ENCODE measurements at places on chromosomes 11 and 22. TPM values are rescaled to one million over a fixed set of nuclear protein-coding genes. Genes with fewer than 3 reads are reported as not detected.

DNA sequence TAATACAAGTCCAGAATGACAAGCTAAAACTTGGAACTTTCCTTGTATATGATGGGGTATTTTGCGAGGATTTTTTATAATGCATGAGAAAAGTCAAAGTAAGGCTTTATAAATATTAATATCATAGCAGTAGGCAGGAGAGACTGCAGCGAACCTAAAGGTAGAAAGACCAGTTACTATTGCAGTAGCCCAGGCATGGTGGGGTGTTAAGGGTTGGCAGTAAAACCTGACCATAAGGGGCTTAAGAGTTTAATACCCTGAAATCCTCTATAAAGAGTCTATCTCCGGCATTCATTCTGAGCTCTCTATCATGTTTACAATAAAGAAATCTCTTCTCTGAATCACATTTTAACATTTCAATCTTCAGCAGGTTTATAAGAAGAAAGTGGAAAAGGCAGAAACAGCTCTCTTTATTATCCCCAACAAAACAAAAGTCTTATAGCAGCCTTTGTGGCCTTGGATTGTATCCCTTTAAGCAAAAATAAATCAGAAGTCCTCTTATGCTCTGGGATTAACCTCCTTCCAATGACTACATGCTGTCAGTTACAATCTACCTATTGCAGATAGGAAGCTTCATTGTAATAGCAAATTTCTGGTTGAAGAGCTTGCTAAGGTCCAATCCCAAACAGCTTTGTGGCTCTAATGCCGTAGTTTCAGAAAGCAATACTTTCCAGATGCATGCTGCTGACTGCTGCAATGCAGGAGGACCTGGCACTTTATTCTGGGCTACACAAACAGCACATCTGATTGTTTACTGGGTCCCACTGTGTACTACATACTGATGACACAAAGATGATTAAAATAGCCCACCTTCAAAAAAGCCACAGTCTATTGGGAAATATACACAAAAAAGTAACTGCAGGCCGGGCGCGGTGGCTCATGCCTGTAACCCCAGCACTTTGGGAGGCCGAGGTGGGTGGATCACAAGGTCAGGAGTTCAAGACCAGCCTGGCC, 45.8 kb downstream of the SIK3 start:
- no peaks in the 10 kb centered on the region for H3K4me1 ChIP-seq
- H3K36me3 ChIP-seq: no peaks in the 10 kb centered on the region
- no peak for DNase-seq
- H3K4me3 ChIP-seq: no peak overlapping the region
- H3K27ac ChIP-seq: no peak overlapping the region

Gene BIK
- 1.7 TPM for total RNA-seq

Gene CLTCL1
- total RNA-seq: 0.20 TPM

- H3K27me3 ChIP-seq: no peaks in the 10 kb centered on the region
- no peaks in the 10 kb centered on the region for H3K36me3 ChIP-seq
- H3K4me3 ChIP-seq: no peak overlapping the region
- no peak overlapping the region for H3K27ac ChIP-seq
- no peaks in the 10 kb centered on the region for H3K4me1 ChIP-seq
Measured at GRCh38 chr11:45468267-45468856, 182.2 kb upstream of the SYT13 start.

GRCh38 chr11:8610532-8611116, 16.6 kb upstream of the STK33 start:
- no peak for DNase-seq
- H3K27ac ChIP-seq: no peak overlapping the region
- peaks cover 2% of the 10 kb centered on the region for H3K36me3 ChIP-seq
- H3K4me3 ChIP-seq: no peak overlapping the region
- H3K4me1 ChIP-seq: no peaks in the 10 kb centered on the region

Gene ABCC8
- not detected for total RNA-seq

Gene USH1C
- total RNA-seq: not detected

Gene BCO2
- 0.81 TPM for total RNA-seq

DNA sequence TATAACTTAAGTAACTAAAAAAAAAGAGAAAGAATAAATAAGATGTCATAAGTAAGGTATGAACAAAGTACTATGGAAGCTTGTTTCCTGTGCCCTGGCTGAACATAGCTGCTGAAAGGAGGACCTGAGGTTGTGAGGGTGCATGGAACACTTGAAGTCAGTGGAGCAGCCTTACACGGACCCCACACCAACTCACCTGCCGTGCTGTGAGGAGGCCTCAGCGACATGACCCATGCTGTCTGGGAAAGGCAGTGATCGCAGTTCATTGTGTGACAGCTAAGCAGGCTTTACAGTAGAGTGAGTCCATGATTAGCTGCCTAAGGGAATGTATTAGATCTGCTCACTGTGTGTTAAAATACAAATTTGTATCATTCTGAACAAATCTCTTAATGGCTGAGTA, 17.6 kb downstream of the RASSF10 start:
- H3K4me3 ChIP-seq: no peak overlapping the region
- H3K4me1 ChIP-seq: no peaks in the 10 kb centered on the region
- peaks cover 2% of the 10 kb centered on the region for H3K27me3 ChIP-seq

- no peak overlapping the region for H3K4me3 ChIP-seq
- no peak overlapping the region for H3K27ac ChIP-seq
- no peaks in the 10 kb centered on the region for H3K4me1 ChIP-seq
Measured at GRCh38 chr11:7973011-7973410, 7.8 kb upstream of the NLRP10 start.

Gene SCO2
- total RNA-seq: 14.6 TPM

DNA sequence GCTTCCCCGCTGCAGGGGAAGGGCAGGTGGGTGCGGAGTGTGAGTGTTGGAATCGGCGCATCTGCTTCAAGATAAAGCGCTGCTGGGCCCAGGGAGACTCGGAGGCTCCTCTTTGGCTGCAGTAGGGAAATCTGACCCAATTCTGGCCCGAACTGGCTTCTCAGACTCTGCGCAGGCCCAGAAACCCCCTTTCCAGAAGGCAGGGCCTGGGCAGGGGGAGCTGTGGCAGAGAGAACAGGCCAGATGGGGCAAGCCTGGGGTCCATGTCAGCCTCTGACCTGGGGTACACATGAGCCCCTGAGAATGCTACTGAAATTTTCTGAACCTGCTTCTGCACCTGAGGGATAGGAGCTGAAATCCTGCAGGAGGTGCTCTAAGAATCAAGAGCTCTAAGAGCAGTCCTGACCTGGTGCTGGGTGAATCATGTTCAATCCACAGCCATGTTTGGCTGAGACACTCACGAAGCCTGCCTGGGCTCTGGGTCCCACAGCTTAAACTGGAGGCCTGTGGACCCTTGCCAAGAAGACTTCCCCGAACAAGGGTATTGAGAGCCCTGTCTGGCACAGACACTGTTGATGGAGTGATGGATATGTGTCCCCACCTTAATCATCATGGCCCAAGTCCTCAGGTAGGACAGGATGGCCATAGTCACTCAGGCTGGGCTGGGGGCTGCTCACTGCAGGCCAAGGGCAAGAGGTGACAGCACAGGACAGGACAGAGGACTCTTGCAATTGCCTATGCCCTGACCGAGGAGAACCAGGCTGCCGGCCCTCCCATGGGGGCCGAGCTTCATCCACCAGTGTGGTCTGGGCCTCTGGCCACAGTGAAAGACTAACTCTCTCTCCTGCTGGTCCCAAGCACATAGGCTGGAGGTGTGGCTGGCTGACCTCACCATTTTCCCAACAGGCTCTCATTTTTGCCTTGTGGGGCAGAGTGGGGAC, 6.9 kb downstream of the RAB3IL1 start:
- peaks cover 2% of the 10 kb centered on the region for H3K27me3 ChIP-seq
- H3K4me1 ChIP-seq: no peaks in the 10 kb centered on the region
- H3K36me3 ChIP-seq: no peaks in the 10 kb centered on the region

Gene OR8D4
- total RNA-seq: not detected

DNA sequence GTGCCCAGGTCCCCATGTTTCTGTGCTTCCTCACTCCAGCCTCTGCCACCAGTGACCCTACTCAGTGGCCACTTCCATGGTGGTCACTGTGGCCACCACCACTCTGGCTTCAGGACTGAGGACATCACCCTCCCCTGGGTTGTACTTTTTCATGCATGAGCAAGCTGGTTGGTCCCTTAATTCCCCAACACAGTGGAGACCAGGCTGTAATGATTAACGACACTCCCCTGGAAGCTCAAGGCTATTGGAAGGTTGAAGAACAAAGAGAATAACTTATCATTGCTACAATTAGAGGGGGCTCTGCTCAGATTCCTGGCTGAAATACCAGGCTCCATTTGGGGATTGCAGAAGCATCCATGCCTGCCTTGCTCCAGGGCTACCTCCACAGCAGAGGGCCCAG, 10.5 kb downstream of the PLAAT4 start:
- peaks cover 46% of the 10 kb centered on the region for H3K36me3 ChIP-seq
- H3K4me3 ChIP-seq: no peak overlapping the region
- H3K27ac ChIP-seq: no peak overlapping the region
- H3K27me3 ChIP-seq: no peaks in the 10 kb centered on the region
- no peak for DNase-seq
- H3K4me1 ChIP-seq: peaks cover 8% of the 10 kb centered on the region

- no peaks in the 10 kb centered on the region for H3K36me3 ChIP-seq
- no peak for DNase-seq
- H3K4me3 ChIP-seq: no peak overlapping the region
- H3K27ac ChIP-seq: no peak overlapping the region
- peaks cover 2% of the 10 kb centered on the region for H3K27me3 ChIP-seq
Measured at GRCh38 chr11:113147249-113147648, 167.1 kb upstream of the TTC12 start.

Gene SLC25A18
- not detected for total RNA-seq

GRCh38 chr11:113373306-113373705, 14.3 kb upstream of the ANKK1 start:
- H3K27me3 ChIP-seq: no peaks in the 10 kb centered on the region
- no peak overlapping the region for H3K4me3 ChIP-seq
- no peak overlapping the region for H3K27ac ChIP-seq

DNA sequence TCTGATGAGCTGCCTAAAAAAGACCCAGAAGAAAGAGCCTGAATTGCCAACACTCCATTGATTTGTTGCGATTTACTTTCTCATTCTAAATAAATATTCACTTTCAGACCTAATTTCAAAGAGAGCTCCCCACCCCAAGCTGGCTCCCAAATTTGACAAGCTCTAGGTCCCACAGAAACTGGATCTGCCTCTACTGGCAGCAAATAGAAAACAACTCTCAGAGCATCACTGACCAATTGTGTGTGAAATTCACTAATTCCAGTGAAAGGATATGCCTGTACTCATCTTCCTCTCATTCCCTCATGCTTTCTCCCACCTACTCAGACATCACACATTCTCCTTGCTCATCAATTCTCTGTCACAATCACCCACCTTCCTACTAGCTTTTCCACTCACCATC, 249.1 kb downstream of the DCDC1 start:
- no peaks in the 10 kb centered on the region for H3K4me1 ChIP-seq
- no peaks in the 10 kb centered on the region for H3K36me3 ChIP-seq
- no peaks in the 10 kb centered on the region for H3K27me3 ChIP-seq
- H3K27ac ChIP-seq: no peak overlapping the region
- no peak for DNase-seq
- no peak overlapping the region for H3K4me3 ChIP-seq

DNA sequence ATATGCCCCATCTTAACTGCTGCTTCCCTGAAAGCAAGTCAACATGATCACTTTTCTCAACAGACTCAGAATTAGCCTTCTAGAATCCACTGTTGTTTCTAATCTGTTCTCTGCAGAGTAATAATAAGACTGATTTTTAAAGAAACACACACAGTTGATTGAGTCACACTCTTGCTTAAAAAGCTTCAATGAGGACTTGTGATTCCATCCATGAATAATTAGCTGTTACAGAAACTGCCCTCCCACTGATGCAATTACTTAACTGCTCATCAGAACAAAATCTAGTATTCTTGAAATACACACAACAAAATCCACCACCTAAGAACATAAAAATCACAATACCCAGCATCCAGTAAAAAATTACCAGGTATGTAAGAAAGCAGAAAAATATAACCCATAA, 100.5 kb upstream of the TIMP3 start:
- no peaks in the 10 kb centered on the region for H3K4me1 ChIP-seq
- no peak overlapping the region for H3K27ac ChIP-seq
- no peak for DNase-seq

Gene OR2AG1
- total RNA-seq: not detected

DNA sequence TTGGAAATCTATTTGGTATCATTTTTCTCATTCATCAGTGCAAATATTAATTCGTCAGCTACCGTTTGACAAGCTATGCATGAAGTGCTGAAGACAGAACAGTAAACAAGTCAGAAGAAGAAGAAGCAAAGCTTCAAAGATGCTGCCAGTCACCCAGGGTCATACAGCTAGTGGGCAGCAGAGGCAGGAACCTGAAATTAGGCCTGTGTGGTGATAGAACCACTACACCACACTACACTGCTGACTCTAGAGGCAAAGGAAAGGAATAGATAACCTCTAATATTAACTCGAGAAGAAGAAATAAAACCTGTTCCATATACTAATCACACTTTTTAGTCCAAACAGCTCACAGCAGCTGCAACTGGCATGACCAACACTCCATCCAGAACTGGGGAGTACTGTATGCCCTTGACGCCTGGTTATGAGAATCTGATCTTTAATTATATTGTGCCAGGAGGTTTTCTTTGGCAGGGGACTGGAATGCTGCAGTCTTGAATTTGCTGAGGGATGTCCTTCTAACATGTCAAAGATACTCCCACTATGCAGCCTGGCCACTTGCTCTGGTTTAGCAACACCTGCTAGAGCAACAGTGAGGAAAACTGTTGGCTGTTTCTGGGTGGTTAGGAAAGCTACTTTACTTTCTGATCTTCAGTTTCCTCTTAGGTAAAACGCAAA, 73.0 kb downstream of the PAK1 start:
- no peaks in the 10 kb centered on the region for H3K27me3 ChIP-seq
- DNase-seq: no peak
- H3K36me3 ChIP-seq: no peaks in the 10 kb centered on the region
- H3K4me3 ChIP-seq: no peak overlapping the region

Gene FREY1
- total RNA-seq: 1.8 TPM

- no peaks in the 10 kb centered on the region for H3K27me3 ChIP-seq
- H3K4me1 ChIP-seq: no peaks in the 10 kb centered on the region
- no peak for DNase-seq
- peaks cover 10% of the 10 kb centered on the region for H3K36me3 ChIP-seq
- no peak overlapping the region for H3K27ac ChIP-seq
Measured at GRCh38 chr11:72896431-72896830, 82.2 kb downstream of the ATG16L2 start.

Gene RFPL2
- total RNA-seq: 1.5 TPM

Gene SERPIND1
- total RNA-seq: not detected

- no peak overlapping the region for H3K4me3 ChIP-seq
- H3K36me3 ChIP-seq: no peaks in the 10 kb centered on the region
- DNase-seq: no peak
- no peak overlapping the region for H3K27ac ChIP-seq
- H3K4me1 ChIP-seq: no peaks in the 10 kb centered on the region
Measured at GRCh38 chr11:126410649-126411048, 55.2 kb downstream of the ST3GAL4 start.

DNA sequence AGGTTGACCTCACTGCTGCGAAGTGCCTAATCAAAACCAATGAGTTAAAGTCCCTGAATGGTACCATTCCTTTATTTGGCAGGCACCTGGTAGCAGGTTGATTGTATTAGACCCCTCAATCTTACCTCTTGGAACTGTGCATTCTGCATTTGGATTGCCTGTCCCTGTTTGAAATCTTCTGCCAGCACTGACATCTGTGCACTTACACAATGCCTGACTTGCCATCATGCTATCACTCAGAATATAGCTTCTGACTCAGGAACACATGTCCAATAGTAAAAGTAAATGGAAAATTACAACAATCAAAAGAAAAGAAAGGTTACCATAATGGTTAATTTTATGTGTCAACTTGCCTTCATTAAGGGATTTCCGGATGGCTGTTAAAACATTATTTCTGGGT, 366.0 kb upstream of the PDGFD start:
- H3K36me3 ChIP-seq: no peaks in the 10 kb centered on the region
- DNase-seq: no peak
- no peaks in the 10 kb centered on the region for H3K27me3 ChIP-seq
- no peak overlapping the region for H3K4me3 ChIP-seq
- H3K27ac ChIP-seq: no peak overlapping the region

Gene MUC6
- total RNA-seq: not detected

Gene ARHGAP8
- total RNA-seq: 2.6 TPM

Gene LDHAL6A
- total RNA-seq: not detected
